Upper lobe of right lung (tissue), 1 donor: ENCODE measurements at places on chromosomes 1 and 21. TPM values are rescaled to one million over a fixed set of nuclear protein-coding genes. Genes with fewer than 3 reads are reported as not detected.
A peak's percentile ranks its signal among the peaks of the same experiment; 100 is the strongest.

DNA sequence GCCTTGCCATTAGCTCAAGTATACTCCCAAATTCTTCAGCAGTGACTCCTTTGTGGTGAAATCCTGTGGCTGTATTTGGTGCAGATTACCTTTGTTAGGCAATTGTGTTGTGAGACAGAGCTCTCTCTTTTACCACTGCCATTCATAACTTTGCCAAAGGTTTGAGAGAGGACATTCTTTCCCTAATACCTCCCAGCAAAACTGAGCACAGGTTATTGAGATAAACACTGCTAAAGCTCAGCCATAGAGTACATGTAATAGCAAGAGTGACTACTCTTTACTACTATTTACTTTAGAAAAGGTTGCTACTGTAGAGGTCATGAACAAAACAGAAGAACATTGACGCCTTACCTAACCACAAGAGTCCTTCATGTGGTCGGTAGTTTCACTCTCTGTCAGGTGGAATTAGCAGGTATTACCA lies 514.0 kb upstream of the ADAMTS5 start:
- DNase-seq: no peak

- no peak for DNase-seq
Observed at GRCh38 chr1:182015360-182015759, 46.2 kb downstream of the ZNF648 start.

- DNase-seq: no peak
Observed at GRCh38 chr1:182149411-182149965, 88.0 kb upstream of the ZNF648 start.

GRCh38 chr1:1678581-1679380 lies 13.8 kb downstream of the SLC35E2B start:
- DNase-seq: peak; percentile 61

Gene KRTAP19-3
- not detected for total RNA-seq

Gene FCRL2
- total RNA-seq: 0.20 TPM

Gene CHD5
- 0.23 TPM for total RNA-seq

Gene ARTN
- 0.43 TPM for total RNA-seq
